ENCODE measurements at places on chromosomes 7 and 10.

DNA sequence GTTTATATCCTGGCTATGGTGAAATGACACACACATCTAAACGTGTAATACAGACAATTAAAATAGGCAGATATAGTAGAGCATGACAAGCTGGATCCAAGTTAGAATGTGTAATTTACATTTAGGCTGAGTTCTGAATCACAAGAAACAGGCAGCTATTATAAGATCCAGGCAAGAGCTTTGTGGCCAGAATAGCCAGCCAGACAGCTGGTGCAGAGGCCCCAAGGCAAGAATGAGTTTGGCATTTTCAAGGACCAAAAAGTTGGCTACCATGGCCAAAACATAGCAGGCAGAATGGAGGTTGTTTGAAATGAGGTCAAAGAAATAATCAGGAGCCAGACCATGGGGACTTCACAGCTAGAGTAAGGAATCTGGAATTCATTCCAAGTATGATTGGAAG lies 281.7 kb downstream of the MTERF1 start:
- DNase-seq = no peak

DNA sequence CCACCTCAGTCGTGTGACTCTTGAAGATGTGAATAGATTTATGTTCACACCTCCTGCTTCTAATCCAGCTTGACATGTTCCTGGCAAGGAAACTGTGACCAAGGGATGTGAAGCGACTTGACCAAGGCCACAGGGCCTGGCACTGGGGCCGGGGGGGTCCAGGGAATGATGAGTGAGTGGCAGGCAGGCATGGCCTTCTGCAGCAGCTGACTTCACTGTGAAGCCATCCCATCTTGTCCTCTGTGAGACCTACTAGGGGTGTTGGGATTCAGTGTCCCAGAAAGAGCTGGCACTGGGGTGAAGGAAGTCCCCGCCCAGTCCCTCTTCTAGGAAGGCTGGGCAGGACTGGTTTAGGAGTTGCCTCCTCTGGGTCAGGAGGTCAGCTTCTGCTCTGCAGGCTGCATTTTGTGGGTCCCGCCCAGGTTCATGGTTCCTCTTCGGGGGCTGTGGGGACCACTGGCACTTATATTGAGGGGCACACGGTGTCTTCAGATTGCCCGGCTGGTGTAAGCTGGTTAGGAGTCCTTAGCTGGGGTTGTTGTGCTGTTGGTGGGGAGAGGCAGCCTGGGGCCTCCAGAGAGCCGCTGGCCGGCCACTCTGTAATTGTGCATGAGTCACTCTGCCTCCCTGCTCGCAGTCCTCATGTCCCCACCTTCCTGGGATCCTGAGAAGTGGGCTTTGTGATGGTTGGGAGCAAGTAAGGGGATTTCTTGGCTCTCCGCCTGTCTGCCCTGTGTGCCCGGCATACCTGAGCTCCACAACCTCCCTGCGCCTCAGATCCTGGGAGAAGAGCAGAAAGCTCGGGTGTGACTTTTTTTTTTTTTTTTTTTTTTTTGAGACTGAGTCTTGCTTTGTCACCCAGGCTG lies 11.0 kb downstream of the ZMIZ1 start:
- DNase-seq = no peak

DNA sequence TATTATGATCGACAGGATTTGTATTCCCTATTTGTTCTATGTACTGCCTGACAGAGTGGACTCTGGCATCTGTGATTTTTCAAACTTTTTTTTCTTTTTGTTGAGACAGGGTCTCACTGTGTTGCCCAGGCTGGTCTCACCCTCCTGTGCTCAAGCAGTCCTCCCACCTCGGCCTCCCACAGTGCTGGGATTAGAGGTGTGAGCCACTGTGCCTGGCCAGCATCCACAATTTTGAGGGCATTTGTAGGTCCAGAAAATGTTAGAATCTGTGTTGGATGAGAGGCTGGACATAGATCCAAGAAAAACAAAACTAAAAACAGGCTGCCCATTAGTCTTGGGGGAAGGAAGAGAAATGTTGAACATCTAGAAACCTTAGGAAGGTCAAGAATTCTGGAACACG lies 34.3 kb downstream of the SGPL1 start:
- no peak for DNase-seq

GRCh38 chr10:20281579-20281978 lies 465.3 kb downstream of the PLXDC2 start:
- DNase-seq = no peak

- DNase-seq = no peak
Observed at GRCh38 chr7:151060113-151060415, 675 bp downstream of the SLC4A2 start.

DNA sequence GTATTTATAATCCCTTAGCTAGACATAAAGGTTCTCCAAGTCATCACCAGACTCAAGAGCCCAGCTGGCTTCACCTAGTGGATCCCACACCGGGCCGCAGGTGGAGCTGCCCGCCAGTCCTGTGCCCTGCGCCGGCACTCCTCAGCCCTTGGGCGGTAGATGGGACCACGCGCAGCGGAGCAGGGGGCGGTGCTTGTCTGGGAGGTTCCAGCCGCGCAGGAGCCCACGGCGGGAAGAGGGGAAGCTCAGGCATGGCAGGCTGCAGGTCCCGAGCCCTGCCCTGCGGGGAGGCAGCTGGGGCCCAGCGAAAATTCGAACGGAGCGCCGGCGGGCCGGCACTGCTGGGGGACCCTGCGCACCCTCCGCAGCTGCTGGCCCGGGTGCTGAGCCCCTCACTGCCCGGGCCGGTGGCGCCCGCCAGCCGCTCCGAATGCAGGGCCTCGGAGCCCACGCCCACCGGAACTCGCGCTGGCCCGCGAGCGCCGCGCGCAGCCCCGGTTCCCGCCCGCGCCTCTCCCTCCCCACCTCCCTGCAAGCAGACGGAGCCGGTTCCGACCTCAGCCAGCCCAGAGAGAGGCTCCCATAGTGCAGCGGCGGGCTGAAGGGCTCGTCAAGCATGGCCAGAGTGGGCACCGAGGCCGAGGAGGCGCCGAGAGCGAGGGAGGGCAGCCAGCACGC lies 675.6 kb downstream of the REEP3 start:
- no peak for DNase-seq

GRCh38 chr7:131161103-131161502 lies 166.6 kb upstream of the MKLN1 start:
- no peak for DNase-seq

DNA sequence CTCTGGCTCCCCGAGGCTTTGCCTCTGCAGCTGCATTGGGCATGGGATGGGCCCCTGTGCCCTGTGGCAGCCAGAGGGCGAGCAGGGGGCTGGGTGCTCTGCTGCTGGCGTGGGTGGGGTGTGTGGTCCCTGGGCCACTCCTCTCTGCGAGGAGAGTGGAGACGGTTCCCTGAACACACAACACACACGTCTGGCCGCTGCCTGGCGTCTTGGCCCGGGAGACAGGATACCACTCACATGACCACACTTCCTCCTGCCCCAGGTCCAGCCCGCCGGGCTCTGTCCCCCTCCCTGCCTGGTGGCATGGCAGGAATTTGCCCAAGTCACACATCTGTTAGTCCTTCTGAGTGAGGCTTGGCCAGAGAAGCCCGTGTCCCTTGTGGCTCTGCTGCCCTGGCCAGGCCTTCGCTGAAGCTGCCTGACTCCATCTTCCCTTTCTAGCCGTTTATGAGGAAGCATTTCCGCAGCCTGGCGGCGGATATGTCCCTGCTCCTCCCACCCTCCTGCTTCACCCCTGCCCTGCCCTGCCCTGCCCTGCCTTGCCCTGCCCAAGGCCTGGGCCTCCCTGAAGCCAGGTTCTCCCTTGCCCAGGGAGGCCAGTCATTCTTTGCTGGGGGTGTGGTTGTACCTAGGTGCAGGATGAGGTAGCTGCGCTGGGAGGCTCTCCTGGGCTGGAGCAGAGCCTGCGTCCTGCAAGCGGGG lies 3.0 kb downstream of the BRI3 start:
- DNase-seq = peak; percentile 77

DNA sequence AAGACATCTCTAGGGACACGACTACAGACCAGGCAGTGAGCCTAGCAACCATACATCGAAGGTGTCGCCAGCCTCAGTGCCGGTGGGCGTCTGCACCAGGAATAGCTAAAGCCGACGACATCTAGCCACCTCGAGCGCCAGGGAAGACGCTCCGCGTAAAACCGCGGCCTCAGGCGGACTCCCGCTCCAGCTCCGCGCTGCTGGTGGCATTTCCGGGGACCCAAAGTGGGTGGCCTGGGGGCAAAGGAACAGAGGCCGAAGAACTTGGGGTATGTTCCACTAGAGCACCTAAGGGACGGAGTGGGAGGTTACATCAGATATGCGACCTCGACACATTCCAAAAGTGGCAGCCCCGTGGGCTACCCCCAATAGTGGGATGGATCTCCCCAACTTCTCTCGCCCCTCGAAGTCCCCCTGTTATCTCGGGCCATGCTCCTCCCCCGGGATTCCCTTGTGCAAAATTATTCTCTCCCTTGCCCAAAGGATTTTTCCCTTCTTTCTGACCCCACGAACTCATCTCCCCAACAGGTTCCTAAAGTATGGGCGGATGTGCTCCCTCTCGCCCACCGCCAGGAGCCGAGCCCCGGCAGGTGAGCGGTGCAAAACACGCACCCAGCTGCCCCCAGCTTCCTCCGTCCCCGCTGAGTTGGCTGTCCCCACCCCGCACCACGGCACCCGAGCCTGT lies 1.2 kb downstream of the KCNMA1 start:
- no peak for DNase-seq

GRCh38 chr10:133349160-133349568 lies 2.0 kb downstream of the PRAP1 start:
- no peak for DNase-seq
